Frontal cortex (tissue), 4 donors: ENCODE measurements at places on chromosomes 7 and 10. TPM values are rescaled to one million over a fixed set of nuclear protein-coding genes. Genes with fewer than 3 reads are reported as not detected.

DNA sequence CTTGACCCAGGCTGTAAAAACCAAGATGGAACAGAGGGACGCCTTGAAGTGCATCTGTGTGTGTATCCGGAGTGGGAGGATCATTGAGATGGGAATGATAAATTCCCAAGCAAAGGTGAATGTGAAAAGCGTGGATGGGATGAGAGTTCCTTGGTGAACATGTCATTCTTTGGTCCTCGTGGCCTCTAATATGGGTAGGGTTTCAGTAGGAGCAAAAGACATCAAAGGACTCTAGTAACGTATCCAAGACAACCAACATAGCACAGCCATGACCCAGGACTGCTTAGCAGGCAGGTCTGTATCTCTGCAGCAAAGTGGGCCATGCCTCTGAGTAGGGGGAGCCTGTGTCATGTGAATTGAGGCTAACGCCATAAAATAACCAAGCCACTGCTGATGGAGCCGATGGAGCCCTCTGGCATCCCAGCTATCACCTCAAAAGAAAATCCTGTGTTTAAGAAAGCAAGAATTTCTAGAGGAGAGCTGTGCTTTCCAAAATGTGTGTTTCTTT is 98.6 kb downstream of the CCDC3 start:
- no peak for DNase-seq

DNA sequence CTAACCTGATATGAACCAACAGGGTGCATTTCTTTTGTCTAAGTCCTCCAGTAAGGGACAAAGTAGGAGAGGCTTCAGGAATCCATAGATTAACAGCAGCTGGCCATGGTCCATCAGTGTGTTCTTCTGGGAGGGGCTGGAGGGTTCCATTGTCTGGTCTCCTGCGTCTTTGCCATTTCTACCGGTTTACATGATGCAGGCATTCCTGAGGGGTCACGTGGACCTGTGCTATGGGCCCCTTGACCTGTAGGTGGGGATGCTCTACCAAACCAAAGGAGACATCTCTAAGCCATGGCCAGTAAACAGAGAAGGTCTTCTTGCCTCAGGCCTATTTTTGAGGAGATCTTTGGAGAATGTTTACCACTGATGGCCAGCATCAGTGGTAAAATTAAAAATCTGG is 28.7 kb upstream of the HABP2 start:
- no peak for DNase-seq

DNA sequence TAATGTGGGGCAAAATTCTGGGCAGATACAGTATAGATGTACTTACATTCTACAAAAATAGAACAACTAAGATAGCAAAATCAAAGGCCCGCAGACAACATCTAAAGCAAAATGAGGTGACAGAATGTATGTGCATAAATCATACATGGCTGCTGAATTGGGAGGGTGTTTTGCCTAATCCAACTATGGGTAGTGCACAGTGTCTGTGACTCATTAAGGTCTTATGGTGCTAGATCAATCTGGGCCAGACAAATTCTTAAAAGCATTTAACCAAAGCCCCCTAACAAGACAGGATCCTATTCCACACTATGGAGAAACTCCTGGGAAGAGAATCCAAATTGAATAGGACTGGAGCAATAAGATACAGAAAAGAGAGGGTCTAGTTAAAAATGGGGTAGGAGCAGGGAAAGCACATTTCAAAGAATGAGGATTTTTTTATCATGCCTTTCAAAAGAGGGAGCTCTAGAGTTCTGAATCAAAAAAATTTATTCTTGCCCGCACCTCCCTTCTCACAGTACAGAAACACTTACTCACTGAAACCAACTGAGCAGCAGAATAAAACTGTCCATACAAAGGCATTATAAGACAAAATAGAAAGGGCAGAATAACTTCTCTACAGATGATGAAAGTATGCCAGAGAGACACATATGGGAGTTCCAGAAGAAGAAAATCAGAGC is 181.3 kb downstream of the RNLS start:
- no peak for DNase-seq

DNA sequence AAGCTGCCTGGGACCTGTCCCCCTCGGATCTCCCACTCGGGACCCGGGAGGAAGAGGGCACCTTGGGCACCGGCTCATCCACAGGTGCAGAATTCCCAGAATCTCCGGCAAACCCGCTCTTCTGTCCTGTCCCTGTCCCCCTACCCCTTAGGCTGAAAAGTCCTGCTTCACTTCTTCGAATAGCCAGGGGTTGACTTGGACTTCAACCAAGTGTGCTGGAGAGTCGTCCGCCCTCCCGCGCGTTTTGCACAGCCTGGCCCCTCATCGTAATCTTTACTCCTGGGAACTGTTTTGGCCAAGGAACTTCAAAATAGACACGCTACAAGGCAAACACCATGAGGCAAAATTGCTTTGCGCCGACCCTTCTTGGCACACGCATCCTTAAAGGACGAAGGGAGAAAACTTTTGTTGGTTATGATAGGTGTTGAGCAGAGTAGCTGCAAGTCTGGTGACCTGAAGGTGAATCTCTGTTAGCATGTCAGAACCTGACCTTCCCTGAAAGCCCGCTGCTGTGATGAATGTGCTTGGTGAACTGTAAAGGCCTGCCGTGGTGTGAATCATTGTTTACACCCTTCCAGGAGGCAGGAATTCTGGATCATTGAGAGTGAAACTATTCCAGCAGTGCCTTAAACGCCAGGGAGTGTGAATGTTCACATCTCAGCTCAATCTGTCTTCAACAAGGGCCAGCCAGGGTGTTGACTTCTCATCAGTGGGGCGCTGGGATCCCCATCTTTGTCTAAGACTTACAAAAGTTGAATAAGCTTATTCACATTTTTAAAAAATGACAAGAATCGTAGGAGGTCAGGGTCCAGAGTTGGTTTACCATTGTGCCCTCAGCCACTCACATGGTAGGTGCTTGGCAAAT is 589 bp upstream of the RAPGEF5 start:
- DNase-seq = peak; percentile 29

GRCh38 chr7:20785157-20786048 is 1.3 kb downstream of the SP8 start:
- DNase-seq = no peak

DNA sequence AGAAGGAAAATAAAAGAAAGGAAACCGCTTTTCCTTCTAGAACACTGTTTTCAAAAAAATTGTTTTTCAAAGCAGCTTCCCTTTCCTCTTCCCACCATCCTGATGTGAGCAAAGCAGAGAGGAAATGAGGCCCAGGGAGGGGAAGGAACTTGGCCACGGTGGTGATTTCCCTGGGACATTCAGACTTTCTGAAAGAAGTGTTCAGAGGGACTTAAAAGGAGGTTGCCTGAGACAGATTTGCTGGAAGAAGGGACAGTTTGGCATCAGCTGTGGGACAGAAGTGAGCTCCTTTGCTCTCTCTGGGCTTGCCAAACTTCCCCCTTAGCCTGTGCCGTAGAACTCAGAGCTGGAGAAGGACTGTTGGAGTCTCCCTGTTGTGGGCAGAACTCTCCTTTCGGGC is 30.3 kb downstream of the ADCYAP1R1 start:
- DNase-seq = no peak

- no peak for DNase-seq
Measured at GRCh38 chr7:87886875-87887274, 10.6 kb downstream of the DBF4 start.

The SEMA3C gene
- 307 TPM for total RNA-seq

The ITGA8 gene
- total RNA-seq = 3.7 TPM

The UBE3C gene
- 87.6 TPM for total RNA-seq
